ENCODE measurements at places on chromosomes 6 and 20.

DNA sequence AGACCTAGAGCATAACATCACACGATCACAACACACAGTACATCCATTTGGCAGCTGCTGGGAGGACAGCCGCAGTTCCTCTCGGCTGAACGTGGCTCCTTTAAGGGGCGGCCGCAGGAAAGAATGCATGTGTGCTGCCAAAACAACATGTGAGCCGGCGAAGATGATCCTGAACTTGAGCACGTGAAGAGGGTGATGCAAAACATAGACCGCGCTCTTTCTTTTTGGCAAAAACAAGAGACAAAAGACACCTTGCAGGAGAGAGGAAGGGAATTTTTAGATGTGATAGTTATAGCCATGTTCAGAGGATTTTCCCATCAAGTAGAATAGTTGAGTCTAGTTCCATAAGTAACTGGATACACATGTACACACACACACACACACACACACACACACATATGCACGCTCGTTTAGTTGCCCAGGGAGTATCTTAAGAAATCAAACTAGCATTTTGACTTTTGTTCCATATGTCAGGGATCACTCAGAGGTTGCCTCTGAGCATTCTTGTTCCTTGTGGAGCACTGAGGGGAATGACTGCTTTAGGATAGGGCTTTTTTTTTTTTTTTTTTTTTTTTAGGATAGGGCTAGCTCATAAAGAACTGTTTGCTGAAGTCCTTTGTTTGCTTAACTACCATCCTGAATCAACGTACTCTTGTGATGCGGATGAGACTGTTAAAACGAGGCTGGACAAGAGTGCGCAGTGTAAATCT is 21.7 kb upstream of the RANBP9 start:
- DNase-seq, result peak; percentile 83

- no peak for DNase-seq
These were observed 135.9 kb downstream of the JPH2 start for GRCh38 chr20:44050925-44051660.

DNA sequence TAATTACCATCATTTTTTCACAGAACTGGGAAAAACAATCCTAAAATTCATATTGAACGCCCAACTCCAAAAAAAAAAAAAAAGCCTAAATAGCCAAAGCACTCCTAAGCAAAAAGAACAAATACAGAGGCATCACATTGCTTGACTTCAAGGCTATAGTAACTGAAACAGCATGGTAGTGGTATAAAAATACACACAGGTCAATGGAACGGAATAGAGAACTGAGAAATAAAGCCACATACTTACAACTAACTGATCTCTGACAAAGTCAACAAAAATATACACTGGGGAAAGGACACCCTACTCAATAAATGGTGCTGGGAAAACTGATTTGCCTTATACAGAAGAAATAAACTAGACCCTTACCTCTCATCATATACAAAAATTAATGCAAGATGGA is 89.6 kb downstream of the MRAP2 start:
- no peak for DNase-seq

- DNase-seq, result no peak
These were observed 1010.8 kb upstream of the EYS start for GRCh38 chr6:66717801-66718200.

GRCh38 chr6:18036781-18037180 is 49.3 kb upstream of the KIF13A start:
- no peak for DNase-seq

DNA sequence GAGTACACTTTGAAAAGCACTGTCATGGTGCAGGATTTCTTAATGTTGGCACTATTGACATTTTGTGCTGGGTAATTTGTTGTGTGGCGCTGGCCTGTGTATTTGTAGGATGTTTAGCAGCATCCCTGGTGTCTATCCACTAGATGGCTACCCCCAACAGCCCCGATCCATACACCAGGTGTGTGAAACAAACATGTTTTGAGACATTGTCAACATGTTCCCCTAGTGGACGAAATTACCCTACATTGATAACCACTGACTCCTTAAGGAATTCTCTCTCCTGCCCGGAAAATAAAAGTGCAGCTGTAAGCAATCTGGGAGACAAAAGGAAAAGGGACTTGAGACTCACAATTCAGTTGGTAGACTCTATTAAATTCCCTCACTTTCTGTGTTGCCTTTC is 52.6 kb upstream of the TMEM200A start:
- DNase-seq, result no peak

DNA sequence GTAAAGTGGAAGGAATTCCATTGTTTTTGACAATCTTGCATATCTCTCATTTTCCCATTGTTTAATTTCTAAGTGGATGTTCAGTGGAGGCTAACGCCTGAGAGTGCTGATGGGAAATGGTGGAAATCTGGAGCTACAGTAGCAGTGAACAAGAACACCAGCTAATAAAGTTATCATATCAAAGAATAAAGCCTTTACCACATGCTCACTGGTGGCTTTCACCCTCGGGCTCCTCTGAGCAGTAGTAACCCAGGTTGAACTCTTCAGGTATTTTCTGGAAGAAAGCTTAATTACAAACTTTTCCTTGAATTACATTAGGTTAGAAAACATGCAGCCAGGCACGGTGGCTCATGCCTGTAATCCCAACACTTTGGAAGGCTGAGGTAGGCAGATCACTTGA is 10.4 kb upstream of the ACAT2 start:
- DNase-seq, result no peak

DNA sequence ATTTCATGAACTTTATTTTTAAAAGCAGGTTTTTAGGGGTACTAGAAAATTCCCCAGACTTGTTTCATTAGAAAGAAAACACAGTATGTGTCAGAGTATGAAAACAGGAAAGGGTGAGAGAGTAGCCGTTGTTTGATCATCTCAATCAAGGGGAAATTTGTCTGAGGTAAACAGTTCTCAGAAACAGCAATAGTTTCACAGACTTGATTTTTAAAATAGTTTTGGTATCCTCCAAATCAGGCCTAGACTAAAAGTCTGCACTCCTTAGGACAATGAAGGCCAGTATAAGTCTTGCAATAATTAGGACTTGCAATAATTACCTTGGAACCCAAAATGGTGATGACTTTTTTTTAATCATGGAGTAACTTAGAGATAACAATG is 176.6 kb upstream of the TAB2 start:
- DNase-seq, result no peak

- DNase-seq, result no peak
These were observed 108.2 kb downstream of the UST start for GRCh38 chr6:148854992-148855391.

DNA sequence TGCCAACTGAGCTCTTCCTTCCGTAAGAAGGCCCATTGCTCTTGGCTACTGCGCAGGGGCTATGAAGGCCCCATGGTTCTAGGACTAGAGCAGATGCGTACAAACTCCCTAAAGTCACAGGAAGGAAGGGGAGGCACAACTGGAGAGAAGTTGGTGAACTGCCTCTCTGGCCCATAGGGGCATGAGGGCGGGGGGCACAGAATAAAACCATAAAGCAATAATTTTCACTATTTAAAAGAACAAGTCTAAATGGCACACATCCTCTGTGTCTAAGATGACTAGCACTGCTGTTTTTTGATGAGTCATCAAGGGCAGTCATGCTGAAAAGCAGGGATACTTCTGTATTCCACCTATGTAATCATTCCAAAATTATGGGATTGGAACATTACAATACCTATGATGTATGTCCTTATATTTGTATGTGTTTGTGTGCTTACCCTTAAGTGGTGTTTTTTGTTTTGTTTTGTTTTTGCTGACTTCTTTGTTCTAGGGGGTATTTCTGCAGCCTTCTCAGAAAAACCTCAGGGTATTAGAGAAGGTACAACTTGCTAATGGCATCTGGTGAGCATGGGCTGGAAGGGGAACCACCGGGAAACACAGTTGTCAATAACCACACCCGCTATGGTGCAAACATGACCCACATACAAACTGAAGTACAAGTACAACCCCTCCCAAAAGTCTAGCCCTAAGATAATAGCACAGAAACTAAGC is 36.9 kb downstream of the B4GALT5 start:
- DNase-seq, result peak; percentile 64

Measured in fibroblast of skin of back (primary cell).